ENCODE measurements at places on chromosomes 3 and 15.

GRCh38 chr15:38843736-38844590 is 279.3 kb upstream of the RASGRP1 start:
- no peak for ATAC-seq

GRCh38 chr15:90165659-90166489 is 35.3 kb upstream of the SEMA4B start:
- peak; percentile 92 for ATAC-seq

DNA sequence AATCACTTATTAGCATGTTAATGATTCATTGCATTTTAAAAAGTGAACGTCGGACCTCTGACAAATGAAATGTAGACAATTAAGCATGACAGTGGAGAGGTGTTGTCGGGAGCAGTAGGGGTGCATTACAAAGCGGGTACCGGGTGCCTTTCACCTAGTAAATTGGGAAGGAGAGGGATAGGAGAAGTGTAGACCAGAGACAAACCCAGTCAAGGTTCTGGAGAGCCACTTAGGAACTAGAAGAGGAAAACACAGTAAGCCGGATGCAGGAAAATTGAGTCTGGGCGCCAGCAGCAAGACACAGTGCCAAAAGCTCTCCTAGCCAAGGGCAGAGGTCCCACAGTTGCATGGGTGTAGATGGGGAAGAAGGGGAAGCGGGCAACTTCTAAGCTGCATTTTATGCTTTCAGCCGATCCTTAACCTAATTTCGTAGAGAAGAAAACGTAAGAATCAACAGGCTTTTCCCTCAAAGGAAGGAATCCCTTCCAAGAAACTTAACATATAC is 3.1 kb upstream of the CERS3 start:
- ATAC-seq, result no peak

DNA sequence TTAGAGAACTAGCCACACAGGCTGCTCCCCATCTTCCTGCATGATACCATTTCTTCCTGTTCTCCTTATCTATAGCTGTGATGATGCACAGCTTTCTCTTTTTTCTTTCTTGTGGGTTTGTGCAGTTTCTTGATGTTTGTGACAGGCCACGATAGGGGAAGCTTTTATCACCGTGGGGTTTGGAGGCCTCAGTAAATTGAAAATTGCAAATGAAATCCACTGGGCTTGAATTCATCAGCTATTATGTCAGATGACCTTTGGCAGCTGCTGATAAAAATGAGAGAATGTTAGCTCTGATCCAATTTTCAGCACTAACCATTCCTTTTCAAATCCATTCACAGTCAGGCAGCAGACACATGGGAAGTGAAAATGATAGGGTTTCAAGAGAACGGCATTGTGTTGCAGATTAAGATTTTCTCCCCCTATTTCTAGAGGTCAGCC is 176.9 kb upstream of the SOX2 start:
- ATAC-seq, result no peak

DNA sequence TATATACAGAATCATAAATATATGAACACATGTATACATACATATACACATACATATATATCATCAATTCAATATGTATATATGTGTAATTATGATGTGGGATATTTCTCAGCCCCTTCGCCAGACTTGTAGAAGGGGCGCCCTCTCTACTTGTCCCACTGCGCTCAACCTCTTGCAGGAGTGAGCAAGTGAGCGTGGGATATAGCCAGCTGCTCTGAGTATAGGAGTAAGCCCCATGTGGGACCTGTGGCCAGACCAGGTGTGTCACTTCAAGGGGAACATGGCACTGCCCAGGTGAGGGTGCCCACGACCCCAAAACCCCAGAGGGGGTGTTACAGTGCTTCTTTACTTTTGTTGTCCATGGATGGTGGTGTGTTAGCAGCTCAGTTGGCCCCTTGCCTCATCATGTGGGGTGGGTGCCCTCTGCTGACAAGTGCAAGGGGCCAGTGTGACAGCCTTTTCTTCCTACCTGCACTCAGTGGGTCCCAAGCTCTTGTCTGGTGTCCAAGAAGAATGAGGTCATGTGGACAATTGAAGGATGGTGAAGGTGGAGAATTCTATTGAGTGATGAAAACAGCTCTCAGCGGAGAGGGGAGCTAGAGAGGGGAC is 304.1 kb downstream of the UNC13C start:
- ATAC-seq, result no peak

DNA sequence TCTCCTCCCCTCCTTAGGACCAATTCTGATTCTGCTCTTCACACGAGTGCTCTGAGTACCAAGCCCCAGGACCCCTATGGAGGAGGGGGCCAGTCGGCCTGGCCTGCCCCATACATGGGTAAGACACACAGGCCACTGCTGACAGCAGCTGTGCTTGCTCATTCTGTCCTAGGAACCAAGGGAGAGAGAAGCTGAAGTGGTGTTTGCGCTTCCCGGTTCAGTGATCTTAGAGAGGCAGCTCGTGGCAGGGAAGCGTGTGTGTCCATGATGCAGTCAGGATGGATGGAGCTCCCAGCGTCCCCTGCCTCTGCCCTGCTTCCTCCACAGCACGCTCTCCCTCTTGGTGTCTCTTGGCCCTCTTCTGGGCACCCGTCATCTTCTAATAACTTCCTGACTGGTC is 77.6 kb downstream of the CRTC3 start:
- ATAC-seq, result no peak

DNA sequence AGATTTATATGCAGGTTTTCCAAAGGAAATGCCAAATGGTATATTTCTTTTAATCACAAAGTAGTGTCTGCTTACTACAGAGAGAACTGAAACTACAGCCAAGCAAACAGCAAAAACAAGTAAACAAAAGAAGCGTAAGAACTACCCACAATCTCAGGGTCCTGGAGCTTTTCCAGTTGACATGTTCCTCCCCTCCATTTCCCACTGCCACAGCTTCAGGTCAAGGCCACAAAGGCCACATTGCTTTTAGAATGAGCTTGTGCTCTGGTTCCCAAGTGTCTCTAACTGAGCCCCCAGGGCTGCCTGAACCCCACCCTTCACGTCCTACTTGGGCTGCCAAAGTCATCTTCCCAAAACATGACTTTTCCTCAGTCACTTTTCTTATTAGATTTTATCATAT is 24.1 kb downstream of the CTDSPL start:
- ATAC-seq, result no peak

- ATAC-seq, result no peak
These were observed 11.8 kb upstream of the SGO1 start for GRCh38 chr3:20197775-20198174.

DNA sequence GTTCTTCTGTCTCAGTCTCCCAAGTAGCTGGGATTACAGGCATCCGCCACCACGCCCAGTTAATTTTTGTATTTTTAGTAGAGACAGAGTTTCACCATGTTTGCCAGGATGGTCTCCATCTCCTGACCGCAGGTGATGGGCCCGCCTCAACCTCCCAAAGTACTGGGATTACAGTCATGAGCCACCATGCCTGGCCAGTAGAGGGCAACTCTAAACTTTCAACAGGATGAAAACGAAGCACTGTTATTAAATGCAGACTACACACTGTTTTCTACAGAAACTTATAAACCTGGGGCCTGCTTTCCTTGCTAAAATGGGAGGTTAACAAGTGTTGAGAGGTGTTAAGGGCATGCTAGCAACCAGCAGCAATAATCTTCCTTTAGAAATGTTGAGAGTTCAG is 7.6 kb downstream of the ARPC4 start:
- ATAC-seq, result no peak

DNA sequence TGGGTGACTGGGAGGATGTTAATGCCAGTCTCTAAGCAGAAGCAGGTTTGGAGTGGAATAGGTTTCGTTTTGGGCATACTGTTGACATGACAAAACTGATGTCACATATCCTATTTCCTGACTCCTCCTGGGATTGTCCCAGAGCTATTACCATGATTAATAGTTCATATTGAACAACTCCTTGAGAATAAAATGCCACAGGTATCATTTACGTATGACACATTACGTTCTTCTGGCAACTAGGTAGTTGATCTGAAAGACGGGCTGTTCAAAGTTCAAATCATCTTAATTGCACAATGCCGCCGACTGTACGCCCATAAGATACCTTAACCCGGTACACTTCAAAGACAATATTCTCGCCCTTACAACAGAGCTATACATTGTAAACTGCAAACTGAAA is 1.4 kb upstream of the RAB5A start:
- no peak for ATAC-seq

- ATAC-seq, result no peak
These were observed 219.9 kb downstream of the GAP43 start for GRCh38 chr3:115843206-115843605.

DNA sequence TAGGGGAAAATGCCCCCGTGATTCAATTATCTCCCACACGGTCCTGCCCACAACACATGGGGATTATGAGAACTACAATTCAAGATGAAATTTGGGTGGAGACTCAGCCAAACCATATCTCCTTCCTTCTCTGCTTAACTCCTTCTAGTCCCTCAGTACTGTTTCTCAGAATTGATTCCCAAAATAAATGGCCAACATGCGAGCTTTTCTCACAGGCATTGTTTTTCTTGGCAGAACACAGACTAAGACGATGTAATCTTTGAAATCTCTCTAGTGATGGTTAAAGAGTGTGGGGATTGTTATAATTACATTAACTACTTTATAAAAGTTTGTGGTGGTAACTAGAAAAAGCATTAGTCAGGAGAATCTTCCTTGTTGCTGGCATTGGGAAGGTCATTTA is 366.5 kb downstream of the LPP start:
- no peak for ATAC-seq

GRCh38 chr3:117567382-117567781 is 857.8 kb downstream of the TUSC7 start:
- ATAC-seq, result no peak

DNA sequence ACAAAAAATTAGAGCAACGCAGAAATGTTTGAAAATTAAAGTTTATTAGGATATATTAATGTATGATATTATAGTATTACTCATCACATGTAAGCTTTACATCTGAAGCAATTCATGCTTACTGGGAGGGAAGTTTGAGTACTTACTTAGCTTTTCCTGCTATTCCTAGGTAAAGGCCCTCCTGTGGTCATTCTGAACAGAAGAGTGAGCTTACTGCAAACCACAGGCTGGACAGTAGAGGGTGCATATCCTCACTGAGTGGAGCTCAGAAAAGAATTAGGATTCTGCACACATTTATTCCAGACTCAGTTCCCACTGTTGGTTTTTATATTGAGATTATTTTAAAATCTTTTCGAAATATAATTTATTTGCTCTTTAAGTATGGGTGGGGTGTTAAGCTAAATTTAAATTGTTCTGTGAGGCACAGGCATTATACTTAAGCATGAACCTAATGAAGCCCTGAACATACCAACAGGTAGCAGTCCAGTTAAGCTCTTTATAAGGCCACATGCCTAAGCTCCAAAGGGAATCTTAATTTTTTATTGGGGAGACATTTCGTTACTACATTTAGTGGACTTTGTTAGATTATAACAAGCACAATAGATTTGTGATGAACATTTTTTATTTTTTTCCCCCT is 10.2 kb downstream of the MRPS22 start:
- no peak for ATAC-seq

DNA sequence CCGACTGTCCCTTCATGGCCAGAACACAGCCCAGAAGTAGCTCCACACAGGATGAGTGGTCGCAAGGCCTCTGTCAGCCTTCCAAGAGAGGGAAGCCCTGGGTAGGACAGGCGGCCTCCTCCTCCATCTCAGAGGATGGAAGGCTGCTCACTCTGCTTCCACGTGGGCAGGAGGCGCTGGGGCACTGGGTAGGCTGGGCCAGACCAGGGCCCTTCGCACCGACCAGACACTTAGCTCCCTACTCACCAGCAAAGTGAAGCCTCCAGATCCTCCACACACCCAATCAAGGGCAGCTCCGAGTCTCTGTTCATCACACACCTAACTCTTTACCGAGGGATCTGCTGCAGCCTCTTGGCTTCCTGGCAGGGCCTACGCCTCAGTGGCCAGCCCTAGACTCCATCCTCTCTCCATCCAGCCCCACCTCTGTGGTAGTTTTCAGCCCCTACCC is 24.3 kb upstream of the PLXNA1 start:
- no peak for ATAC-seq

DNA sequence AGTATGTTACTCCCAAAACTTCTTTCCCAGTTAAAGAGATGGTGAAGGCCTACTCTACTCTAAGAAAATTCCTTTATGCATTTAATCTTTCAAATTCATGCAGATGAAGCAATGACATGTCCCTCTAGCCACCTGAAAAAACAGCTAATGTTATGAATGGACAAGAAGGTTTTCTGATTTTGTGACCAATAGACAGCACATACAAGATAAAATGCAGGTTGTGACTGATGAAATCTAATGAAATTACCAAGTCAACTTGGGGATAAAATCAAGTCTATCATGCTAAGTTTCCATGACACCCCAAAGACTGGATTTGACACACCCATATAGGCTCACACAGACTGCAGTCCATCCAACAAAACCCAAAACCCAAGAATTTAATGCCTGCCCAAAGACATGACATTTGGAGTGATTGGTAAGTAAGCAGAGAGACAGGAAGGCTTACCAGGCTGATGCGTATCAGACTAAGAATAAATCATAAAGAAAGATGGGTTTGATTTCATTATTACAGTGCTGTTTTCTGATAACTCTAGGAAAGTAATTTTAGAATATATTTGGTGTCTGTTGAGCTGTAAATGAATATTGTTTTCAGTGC is 26.4 kb downstream of the CD47 start:
- ATAC-seq, result peak; percentile 27

- no peak for ATAC-seq
These were observed 486.7 kb downstream of the IL5RA start for GRCh38 chr3:2623436-2623835.

- ATAC-seq, result peak; percentile 72
These were observed 525.8 kb upstream of the PROK2 start for GRCh38 chr3:72310419-72311380.

GRCh38 chr3:152071924-152072323 is 196.8 kb upstream of the MBNL1 start:
- no peak for ATAC-seq
